Mucosa of gallbladder (tissue), 1 donor: ENCODE measurements at places on chromosomes 7 and 10. TPM values are rescaled to one million over a fixed set of nuclear protein-coding genes. Genes with fewer than 3 reads are reported as not detected.

The KCNH2 gene
- total RNA-seq = 49.4 TPM

The C10orf143 gene
- total RNA-seq = 4.8 TPM

The ASIC3 gene
- 4.4 TPM for total RNA-seq

The NSUN6 gene
- 13.5 TPM for total RNA-seq

The OR2A25 gene
- not detected for total RNA-seq

The GRID1 gene
- 6.3 TPM for total RNA-seq

The PNLIP gene
- 5.4 TPM for total RNA-seq

DNA sequence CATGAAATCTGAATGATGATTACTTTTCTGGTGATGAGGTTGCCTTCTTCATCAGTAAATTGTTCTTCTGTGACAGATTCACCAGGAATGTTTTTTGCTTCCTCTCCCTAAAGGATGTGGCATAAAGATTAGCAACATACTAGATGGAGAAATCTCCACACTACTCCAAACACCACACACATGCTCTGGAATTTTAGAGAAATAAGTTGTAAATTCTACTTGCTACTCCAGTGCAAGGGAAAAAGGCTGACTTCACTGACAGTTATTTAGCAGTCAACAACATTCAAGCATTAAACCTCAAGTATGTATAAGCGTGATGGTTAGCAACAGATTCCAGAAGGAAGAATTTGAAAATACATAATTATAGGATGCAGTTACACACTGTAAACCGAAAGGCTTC, 137.9 kb upstream of the CCDC6 start:
- DNase-seq = no peak

GRCh38 chr10:93384006-93384405, 98.1 kb downstream of the MYOF start:
- DNase-seq = no peak

GRCh38 chr10:95183271-95184230, 10.5 kb upstream of the ACSM6 start:
- peak; percentile 85 for DNase-seq

DNA sequence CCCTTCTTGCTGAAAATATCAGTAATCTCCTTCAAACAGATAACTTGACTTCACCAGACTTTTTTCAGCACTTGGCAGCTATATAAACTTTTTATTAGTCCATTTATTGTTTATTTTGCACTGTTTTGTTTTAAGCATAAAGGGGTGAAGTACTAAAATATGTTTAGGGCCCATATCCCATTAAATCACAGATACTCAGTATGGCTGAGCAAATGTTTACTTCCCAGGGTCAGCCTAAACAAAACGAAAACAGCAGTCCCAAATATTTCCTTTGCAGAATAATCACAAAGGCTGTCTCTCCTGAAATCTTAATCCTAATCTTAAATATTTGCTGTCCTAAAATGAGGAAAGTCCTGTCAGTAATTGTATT, 649.6 kb downstream of the TNS3 start:
- DNase-seq = no peak

DNA sequence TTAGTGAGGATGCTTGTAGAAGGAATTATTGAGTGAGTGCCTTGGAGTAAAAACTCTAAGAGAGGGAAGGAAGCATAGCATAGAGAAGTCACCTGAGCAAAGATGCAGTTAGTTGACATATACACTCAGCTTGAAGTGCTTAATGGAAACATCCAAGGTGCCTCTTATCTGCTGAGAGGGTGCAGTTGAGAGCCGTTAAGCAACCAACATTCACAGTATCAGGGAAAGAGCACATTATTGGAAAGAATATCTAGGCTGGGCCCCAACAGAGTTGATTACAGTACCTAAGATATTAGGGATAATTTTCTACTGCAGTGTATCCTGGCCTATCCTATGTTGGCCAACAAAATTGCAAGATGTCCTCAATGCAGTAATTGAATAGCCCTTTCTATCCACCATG, 302.0 kb downstream of the ETV1 start:
- no peak for DNase-seq

- no peak for DNase-seq
Measured at GRCh38 chr10:93993782-93994437, at the start of gene PLCE1. Gene PLCE1, plus strand, starts transcription at chr10:93993931. Its CDS starts 37,116 bp downstream, at chr10:94031047.

- peak; percentile 65 for DNase-seq
Measured at GRCh38 chr7:37208528-37208927, 240.1 kb downstream of the ELMO1 start.

DNA sequence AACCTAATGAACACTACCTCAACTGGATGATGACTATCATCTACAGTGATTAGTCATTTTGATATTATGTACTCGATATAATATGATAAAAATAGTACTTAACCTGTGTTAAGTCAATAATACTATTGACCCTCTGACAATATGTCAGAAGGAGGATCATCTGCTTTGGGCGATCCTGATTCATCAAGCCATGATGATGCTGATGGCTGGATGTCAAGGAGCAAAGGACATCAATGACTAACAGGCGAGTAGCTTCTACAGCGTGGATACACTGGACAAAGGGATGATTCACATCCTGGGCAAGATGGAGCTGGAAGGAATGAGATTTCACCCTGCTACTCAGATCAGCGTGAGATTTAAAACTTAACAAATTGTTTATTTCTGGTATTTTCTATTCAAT, 94.4 kb upstream of the SKAP2 start:
- no peak for DNase-seq

DNA sequence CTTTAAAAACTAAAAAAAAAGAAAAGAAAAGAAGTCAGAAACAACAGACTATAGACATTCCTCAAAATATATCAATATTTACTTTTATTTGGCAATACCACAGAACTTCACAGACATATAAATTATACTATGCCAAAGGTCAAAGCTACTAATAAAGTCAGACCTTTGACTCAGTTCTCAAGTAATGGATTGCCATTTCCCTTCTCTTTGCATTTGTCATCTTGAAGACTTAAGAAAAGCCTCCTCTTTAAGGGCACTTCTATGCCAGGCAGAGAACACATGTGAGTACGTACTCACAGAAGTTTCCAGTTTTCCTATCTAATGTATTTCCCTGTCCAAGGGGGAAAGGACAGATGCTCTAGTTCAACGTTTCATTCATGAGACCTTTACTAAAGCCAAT, 37.6 kb downstream of the TNPO3 start:
- DNase-seq = no peak

DNA sequence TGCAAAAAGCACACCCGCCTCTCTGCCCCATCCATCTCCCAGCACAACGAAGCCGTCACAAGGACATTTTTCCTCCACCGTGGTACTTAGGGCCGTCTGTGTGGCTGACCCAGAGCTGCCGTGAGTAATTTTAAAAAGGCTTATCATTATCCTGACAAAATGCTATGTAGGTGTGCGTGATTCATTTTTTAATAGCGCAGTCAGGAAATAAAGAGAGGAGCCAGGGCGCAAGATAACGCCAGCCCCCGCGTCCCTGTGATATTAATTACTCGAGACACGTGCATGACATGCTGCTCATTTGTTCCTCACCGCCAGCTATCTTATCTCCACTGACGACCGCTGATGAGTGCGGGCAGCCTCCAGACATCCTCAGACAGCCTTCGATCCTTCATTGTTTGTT, 332.7 kb upstream of the PFKP start:
- no peak for DNase-seq
